GM23338 (cell line): ENCODE measurements at places on chromosomes 7 and 10. TPM values are rescaled to one million over a fixed set of nuclear protein-coding genes. Genes with fewer than 3 reads are reported as not detected.

- no peak for DNase-seq
- no peaks in the 10 kb centered on the region for H3K27me3 ChIP-seq
These were observed 118.1 kb downstream of the ARL4A start for GRCh38 chr7:12805518-12805928.

DNA sequence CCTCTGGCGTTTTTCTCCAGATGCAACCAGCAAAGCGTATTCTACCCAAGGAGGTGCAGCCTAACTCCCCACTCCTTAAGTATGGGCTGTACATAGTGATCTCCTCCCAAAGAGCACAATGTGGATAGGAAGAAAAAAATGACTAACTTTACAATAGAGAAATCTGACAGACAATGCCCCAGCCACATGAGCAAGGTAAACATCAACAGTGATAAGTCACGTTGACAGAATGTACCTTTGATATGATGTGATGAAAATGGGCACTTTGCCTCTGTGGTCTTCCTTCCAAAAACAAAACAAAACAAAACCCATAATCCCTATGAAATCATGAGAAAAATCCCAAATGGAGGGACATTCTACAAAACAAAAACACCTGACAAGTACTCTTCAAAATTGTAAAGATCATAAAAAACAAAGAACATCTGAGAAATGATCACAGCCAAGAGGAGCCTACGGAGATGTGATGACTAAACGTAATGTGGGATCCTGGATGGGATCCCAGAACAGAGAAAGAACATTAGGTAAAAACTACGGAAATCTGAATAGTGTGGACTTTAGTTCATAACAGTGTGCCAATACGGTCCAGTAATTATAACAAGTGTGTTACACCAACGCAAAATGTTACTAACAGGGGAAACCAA lies 50.6 kb downstream of the ABLIM1 start:
- H3K27ac ChIP-seq = no peak overlapping the region
- DNase-seq = no peak
- no peaks in the 10 kb centered on the region for H3K36me3 ChIP-seq
- H3K4me3 ChIP-seq = no peak overlapping the region

GRCh38 chr10:77080361-77081027 lies 557.1 kb downstream of the KCNMA1 start:
- H3K4me3 ChIP-seq = 0 out of 2 replicates have a peak overlapping the region, but pooled peaks have one; percentile 34
- no peaks in the 10 kb centered on the region for H3K36me3 ChIP-seq
- no peaks in the 10 kb centered on the region for H3K27me3 ChIP-seq
- H3K4me1 ChIP-seq = peaks cover 31% of the 10 kb centered on the region

DNA sequence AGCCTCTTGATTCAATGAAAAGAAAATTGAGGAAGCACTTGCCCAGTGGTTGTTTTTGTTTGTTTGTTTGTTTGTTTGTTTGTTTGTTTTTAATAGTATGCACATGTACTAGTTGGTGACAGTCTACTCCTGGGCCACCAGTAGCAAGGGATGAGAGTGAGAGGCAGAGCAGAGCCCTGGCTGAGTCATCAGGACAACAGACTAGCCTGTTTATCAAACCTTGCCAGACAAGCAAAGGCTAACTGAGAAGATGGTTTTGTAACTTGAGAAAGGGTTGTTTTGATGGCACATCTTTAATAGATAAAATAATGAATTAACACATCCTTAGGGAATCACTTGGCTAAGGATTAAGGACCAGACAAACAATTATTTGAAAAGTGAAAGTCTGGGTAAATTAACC lies 78.1 kb downstream of the INHBA start:
- no peak overlapping the region for H3K27ac ChIP-seq
- peaks cover 40% of the 10 kb centered on the region for H3K4me1 ChIP-seq
- no peak overlapping the region for H3K4me3 ChIP-seq
- no peaks in the 10 kb centered on the region for H3K27me3 ChIP-seq
- no peak for DNase-seq

DNA sequence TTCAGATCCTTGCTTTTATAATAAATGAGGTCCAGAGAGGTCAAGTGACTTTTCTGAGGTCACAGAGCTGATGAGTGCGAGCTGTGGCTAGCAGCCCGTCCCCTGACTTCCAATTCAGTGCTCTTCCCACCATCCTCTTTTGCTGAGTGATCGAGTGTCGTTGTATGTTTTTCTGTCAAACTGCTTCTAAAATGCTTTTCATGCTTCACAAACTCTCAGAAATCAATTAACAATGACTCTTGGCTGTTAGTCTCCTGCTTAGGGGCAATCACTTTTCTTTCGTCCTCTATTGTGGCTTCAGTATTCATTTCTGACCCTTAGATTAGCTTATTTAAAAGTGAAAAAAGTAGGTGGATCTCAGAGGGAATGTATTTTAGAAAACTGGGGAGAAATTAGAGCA lies 423.7 kb downstream of the DPP6 start:
- H3K4me3 ChIP-seq = no peak overlapping the region
- peaks cover 20% of the 10 kb centered on the region; the same call in 1 of the 2 replicates for H3K36me3 ChIP-seq
- DNase-seq = no peak
- no peaks in the 10 kb centered on the region for H3K27me3 ChIP-seq

GRCh38 chr10:125840955-125841354 lies 17.6 kb downstream of the BCCIP start:
- H3K4me1 ChIP-seq = no peaks in the 10 kb centered on the region
- no peaks in the 10 kb centered on the region for H3K27me3 ChIP-seq
- peaks cover 10% of the 10 kb centered on the region; the same call in 1 of the 2 replicates for H3K36me3 ChIP-seq
- H3K27ac ChIP-seq = no peak overlapping the region

DNA sequence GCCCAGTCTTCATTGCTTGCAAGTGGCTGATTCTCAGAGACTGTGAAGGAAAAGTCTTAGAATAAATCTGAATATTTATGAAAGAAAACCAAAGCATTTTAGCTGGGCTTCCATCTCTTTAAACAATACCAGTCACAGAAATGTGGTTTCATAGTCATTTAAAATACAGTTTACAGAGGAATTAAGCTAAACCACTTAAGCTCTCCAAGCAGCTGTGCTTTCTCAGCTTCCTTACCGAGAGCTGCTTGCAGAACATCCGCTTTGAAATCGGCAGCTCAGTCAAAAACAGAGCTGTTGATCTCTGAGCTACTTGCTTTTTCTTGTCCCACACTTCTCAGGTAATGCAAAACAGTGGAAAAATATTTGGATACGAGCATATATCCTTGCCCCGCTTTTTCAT lies 134.5 kb downstream of the DYNC1I1 start:
- peak overlapping the region; percentile 3; the same call in 1 of the 2 replicates for H3K4me3 ChIP-seq
- H3K36me3 ChIP-seq = no peaks in the 10 kb centered on the region
- H3K4me1 ChIP-seq = peaks cover 32% of the 10 kb centered on the region
- H3K27ac ChIP-seq = peak overlapping the region; percentile 74
- peak; percentile 47 for DNase-seq
- H3K27me3 ChIP-seq = no peaks in the 10 kb centered on the region

DNA sequence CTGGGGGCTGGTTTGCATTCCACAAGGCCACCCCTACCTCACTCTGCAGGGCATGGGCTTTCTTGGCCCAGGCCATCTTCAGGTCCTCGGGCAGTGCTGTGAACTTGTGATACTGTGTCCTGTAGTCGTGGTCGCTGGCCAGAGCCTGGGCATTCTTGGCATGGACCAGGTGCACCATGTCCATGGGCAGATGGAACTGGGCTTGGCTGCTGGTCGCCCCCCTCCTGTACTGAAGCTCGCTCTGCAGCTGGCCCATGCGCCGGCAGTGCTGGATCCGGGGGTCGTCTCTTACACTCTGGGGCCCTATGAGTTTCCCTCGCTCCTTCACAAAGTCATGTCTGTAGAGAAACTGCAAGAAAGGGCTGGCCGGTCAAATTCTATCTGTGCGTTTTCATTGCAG lies 51.7 kb downstream of the HABP2 start:
- H3K27ac ChIP-seq = no peak overlapping the region
- no peaks in the 10 kb centered on the region for H3K27me3 ChIP-seq
- no peak for DNase-seq
- no peak overlapping the region for H3K4me3 ChIP-seq
- H3K36me3 ChIP-seq = no peaks in the 10 kb centered on the region

- H3K27ac ChIP-seq = no peak overlapping the region
- H3K27me3 ChIP-seq = no peaks in the 10 kb centered on the region
- H3K36me3 ChIP-seq = no peaks in the 10 kb centered on the region
- no peak overlapping the region for H3K4me3 ChIP-seq
- peaks cover 16% of the 10 kb centered on the region for H3K4me1 ChIP-seq
These were observed 81.6 kb upstream of the MYO3A start for GRCh38 chr10:25852364-25852941.

DNA sequence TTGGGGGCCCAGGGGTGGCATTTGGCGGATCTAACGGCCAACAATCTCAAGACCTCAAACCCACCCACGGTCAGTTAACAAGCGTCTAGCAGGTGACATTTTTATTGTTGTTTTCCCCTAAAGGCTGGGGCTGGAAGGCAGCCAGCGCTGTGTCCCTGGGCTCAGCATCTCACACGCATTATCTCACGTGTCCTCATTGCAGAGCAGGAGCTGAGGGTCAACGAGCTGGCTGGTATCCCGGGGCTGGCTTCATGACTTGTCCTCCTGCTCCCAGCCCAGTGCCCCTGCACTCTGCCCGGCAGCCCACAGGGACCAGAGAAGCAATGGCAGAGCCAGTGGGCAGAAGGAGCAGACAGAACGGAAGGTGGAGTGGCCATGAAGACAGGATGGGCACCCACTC lies 54.4 kb upstream of the TMEM273 start:
- peaks cover 6% of the 10 kb centered on the region for H3K4me1 ChIP-seq
- no peak for DNase-seq
- peaks cover 39% of the 10 kb centered on the region for H3K27me3 ChIP-seq

GRCh38 chr10:110356628-110357245 lies 52.0 kb upstream of the SMNDC1 start:
- H3K4me1 ChIP-seq = peaks cover 25% of the 10 kb centered on the region
- no peak for DNase-seq
- no peak overlapping the region for H3K27ac ChIP-seq
- H3K36me3 ChIP-seq = no peaks in the 10 kb centered on the region
- H3K4me3 ChIP-seq = no peak overlapping the region

DNA sequence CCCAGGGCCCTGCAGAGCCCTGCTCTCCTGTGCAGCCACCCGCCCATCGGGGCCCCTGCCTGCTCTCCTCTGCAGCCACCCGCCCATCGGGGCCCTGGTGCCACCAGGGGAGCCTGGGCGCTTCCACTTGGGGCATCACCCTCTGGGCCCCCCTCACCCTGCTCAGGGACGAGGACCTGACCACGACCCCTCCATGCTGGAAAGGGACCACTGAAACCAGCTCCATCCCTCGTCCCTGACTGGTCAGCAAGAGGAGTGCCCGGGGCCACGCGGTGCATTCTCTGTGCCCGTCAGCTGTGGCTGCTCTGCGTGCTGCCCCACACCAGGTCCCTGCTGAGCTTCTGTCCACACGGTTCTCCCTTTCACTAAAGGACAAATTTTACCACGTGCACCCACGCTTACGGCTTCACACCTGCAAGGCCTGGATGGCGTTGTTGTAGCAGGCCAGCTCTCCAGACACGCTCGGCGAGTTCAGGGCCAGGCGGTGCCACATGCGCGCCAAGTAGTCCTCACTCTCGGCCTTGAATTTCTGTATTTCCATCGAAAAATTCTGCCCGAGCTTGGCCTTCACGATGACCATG lies 57.6 kb downstream of the CFAP46 start:
- no peaks in the 10 kb centered on the region for H3K27me3 ChIP-seq
- DNase-seq = no peak
- no peak overlapping the region for H3K4me3 ChIP-seq
- no peak overlapping the region for H3K27ac ChIP-seq
- no peaks in the 10 kb centered on the region for H3K36me3 ChIP-seq

- no peaks in the 10 kb centered on the region; the same call in 1 of the 2 replicates for H3K36me3 ChIP-seq
- peak; percentile 78 for DNase-seq
- H3K27ac ChIP-seq = peak overlapping the region; percentile 55; the same call in 1 of the 2 replicates
- H3K4me1 ChIP-seq = peaks cover 15% of the 10 kb centered on the region
These were observed 39.7 kb downstream of the AGAP3 start for GRCh38 chr7:151125846-151126481.

GRCh38 chr7:25024066-25024465 lies 44.1 kb upstream of the OSBPL3 start:
- H3K27me3 ChIP-seq = no peaks in the 10 kb centered on the region
- no peak overlapping the region for H3K4me3 ChIP-seq
- peaks cover 21% of the 10 kb centered on the region for H3K4me1 ChIP-seq
- H3K27ac ChIP-seq = no peak overlapping the region
- H3K36me3 ChIP-seq = no peaks in the 10 kb centered on the region

DNA sequence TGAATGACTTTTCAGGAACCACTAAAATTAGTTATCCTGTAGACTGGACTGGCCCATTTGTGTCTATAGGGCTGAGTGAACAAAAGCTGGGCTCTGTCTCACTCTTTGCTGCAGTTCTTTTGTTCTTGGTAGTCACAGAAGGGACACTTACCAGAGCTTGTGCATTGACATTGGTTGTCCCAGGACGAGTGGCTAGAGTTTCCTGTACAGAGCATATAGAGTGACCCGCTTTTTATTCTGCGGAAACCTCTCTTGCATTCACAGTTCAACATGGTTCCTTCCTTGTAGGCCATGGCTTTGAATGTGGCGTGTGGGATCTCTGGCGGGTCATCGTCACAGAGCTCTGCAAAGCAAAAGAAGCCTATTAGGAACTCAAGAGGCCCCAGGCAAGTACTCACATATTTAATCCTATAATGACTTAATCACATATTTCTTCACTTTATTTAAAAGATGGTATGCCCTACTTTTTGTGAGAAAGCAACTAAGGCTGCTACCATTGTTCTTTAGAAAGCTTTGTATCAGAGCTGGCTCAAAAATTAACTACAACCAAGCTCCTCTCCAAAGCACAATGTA lies 36.4 kb downstream of the IL2RA start:
- no peak for DNase-seq
- H3K36me3 ChIP-seq = no peaks in the 10 kb centered on the region
- H3K27ac ChIP-seq = no peak overlapping the region
- no peaks in the 10 kb centered on the region for H3K27me3 ChIP-seq

DNA sequence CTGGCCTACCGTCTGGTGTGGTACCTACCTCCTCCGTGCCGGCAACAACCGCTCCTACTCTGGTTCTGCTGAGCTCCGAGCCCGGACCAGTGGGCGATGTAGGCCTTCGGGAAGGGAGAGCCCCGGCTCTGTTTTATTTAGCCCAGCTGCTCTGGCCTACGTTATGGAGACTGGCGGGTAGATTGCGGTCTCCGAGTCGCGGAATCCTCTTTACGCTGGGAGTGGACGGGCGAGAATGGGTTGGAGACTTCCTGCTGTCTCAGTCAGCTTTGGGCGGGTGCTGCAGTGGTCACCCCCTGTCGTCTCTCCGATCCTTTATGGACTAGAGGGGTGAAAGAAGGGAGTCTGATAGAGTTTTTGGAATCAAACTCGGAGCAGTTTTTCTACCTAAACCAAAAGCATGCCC lies 406 bp downstream of the CBLL1 start:
- H3K4me3 ChIP-seq = peak overlapping the region; percentile 87
- H3K4me1 ChIP-seq = peaks cover 31% of the 10 kb centered on the region
- no peaks in the 10 kb centered on the region for H3K27me3 ChIP-seq
- peaks cover 6% of the 10 kb centered on the region; the same call in 1 of the 2 replicates for H3K36me3 ChIP-seq

Gene IFIT2
- not detected in 2 replicates for total RNA-seq

Gene TMEM139
- 2.3 and 3.6 TPM in 2 replicates for total RNA-seq

Gene PNLIPRP3
- total RNA-seq = not detected in 2 replicates

Gene IFIT3
- 0.43 and 0.52 TPM in 2 replicates for total RNA-seq

Gene EIF3A
- total RNA-seq = 170 and 171 TPM in 2 replicates

Gene ECHDC3
- total RNA-seq = 48.6 and 50.1 TPM in 2 replicates

Gene SPDYE9
- not detected in 2 replicates for total RNA-seq

Gene ADCYAP1R1
- total RNA-seq = 9.2 and 10.6 TPM in 2 replicates

Gene ANKRD61
- 0.42 and 0.70 TPM in 2 replicates for total RNA-seq

Gene CDCA7L
- 174 and 202 TPM in 2 replicates for total RNA-seq
